Skin of body (tissue), 3 donors: ENCODE measurements at places on chromosomes 12 and 14. TPM values are rescaled to one million over a fixed set of nuclear protein-coding genes. Genes with fewer than 3 reads are reported as not detected.

Gene USP44
- total RNA-seq, result 0.99 TPM

Gene GPRC5A
- 2.8 TPM for total RNA-seq

Gene LPAR5
- 1.7 TPM for total RNA-seq

Gene GPR84
- total RNA-seq, result 0.79 TPM

Gene DPY19L2
- total RNA-seq, result 24.9 TPM

DNA sequence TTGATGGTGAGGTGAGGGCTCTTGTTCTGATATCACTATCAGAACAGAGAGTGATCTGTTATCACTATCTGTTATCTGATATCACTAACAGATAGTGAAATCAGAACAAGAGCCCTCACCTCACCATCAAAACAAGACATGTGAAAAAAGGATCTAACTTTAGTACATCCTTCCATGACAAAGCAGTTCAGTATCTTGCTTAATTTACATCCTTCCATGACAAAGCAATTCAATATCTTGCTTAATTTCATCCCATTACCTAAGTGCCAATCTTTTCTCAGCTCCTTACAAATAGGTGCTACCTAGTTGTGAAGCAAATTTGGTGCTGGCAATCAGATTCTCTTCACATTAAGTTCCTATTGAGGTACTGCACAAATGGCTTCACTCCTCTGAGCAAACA is 1865.6 kb upstream of the FLRT2 start:
- no peak for DNase-seq

- no peak for DNase-seq
These were observed 445.0 kb downstream of the GXYLT1 start for GRCh38 chr12:41699658-41700057.

DNA sequence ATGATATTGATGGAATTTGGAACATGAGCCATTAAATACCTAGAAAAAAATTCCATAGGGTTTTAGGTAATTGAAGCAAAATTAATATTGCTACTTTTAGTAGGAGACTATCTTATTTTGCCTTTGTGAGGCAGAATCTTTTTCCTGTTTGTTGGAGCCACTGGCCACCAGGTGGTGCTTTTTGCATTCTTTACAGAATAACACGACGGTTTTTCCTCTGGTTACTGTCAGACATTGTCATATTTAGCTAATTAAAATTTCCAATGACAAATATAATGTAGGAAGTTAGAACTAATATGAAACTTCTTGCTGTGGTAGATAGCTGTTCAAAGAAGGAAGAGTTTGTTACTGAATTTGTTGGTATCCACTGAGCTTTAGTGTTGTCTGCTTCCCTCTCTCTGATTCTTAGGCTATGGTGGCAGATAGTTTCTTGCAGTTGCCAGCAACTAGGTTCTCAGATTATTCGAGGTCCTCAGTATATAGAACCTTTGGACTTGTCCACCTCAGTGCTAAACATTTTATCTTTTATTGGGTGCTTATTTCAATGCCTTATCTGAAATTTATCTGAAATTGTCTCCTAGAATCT is 25.7 kb downstream of the RAB21 start:
- DNase-seq, result peak; percentile 20

DNA sequence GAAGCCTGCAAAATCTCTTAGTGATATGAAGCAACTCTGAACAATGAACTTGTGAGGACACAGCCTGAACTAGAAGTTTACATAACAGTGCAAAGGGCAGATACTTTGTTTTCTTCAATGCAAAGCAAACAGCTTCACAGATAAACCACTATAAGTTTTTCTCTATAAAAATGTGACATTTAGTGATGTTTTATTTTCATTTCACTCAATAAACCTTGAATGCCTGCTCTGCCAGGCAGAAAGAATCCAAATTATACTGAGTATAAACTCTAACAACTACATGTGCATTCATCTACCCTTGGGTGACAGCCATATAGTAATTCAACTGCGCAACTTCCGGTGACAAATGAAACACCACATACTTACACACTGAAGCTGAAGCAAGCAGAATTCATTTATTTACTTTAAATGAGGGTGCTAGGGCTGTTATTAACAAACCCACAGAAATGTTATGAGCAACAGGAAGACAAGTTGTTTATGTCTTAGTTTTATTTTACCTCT is 10.3 kb downstream of the DCP1B start:
- DNase-seq, result no peak

- no peak for DNase-seq
These were observed 222.5 kb upstream of the ARHGAP5 start for GRCh38 chr14:31854508-31855075.

- no peak for DNase-seq
These were observed 864 bp downstream of the DNAJC22 start for GRCh38 chr12:49347311-49348193.

- no peak for DNase-seq
These were observed 28.5 kb downstream of the TTC6 start for GRCh38 chr14:37623971-37624370.

GRCh38 chr14:94180655-94181271 is 6.6 kb downstream of the PPP4R4 start:
- DNase-seq, result no peak

DNA sequence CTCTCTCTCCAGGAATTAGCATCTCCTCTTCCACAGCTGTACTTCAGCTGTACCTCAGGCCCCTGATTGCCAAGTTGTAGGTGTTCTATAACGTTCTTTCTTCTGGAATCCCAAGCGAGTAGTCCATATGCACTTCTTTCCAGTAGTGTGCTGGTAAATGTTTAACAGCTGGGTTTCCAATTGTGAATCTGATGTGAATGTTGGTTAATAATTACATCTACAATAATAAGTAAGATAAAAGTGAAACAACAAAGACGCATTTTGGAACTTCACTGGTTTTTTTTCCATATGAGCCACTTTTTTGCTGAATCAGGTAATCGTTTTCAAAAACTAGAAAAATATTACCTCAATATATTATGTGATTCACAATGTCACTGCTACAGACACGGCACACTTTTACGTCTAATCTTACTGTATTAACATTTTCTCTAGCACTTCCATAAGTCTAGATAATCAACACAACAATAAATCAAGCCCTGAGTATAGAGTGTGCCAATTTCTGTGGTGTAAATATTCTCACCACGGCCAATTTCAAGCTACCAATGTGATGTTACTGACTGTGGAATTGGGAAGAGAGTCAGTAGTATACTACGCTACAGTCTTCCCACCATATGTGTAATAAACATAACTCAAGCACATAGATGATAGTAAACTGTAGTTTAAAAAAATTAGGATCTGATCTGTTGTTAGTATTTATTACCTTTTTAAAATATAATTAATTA is 113.0 kb downstream of the ZFP36L1 start:
- peak; percentile 64 for DNase-seq

DNA sequence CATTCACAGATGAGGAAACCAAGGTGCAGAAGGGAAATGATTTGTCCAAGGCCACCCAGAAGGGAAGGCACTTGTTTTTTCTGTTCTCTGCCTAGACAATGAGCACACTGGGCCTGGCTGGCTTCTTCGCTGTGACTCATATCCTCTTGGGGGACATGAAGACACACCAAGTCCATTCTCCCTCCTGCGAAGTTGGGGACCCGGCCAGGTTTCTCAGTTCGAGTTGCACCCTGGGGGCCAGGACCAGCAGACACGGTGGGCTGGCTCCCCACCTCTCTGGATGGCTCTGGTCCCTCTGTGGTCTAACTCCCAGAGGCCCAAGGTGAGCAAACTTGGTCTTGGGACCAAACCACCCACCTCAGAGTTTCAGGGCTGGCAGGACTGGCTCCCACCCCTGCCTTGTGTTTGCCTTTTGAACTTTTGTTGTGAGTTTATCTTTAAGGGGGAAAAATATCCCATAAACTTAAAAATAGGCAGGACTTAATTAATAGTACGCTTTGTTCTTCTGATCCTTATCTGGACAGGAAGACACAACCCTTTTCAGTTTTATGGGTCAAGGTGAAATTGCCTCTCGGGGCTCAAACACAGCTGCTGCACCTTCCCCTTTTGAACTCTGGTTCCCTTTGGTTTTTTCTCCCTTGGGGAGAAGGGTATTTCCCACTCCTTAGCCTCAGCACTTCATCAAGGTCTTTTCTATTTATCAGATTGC is 9.0 kb upstream of the MLEC start:
- no peak for DNase-seq

- DNase-seq, result no peak
These were observed 251.5 kb downstream of the FOXN3 start for GRCh38 chr14:89165189-89166181.

GRCh38 chr14:69008421-69008884 is 29.4 kb upstream of the ACTN1 start:
- peak; percentile 30 for DNase-seq
